ENCODE measurements at places on chromosomes 1 and 21. TPM values are rescaled to one million over a fixed set of nuclear protein-coding genes. Genes with fewer than 3 reads are reported as not detected.

DNA sequence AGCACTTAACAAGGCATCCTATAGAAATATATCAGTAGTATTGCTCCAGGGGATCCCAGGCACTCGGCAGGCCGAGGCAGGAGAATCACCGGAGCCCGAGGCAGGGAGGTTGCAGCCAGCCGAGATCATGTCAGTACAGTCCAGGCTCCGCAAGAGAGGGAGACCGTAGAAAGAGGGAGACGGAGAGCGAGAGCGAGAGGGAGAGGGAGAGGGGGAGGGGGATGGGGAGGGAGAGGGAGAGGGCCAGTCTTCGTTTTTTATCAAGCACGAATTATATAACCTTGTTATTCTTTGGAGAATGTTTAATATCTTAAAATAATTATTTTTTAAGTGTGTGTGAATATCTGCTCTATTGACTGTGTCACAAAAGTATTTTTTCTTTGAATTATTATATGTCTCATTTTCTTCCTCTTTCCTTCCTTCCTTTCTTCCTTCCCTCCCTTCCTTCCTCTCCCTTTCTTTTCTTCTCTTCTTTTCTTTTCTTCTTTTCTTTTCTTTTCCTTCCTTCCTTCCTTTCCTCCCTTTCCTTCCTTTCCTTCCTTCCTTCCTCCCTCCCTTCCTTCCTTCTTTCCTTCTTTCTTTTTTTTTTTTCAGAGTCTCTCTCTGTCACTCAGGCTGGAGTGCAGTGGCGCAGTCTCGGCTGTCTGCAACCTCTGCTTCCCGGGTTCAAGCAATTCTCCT, 233.7 kb downstream of the SRGAP2C start:
- peaks cover 7% of the 10 kb centered on the region for H3K4me1 ChIP-seq
- no peaks in the 10 kb centered on the region for H3K36me3 ChIP-seq
- H3K4me3 ChIP-seq: no peak overlapping the region

The KRTAP12-4 gene
- not detected for total RNA-seq

The NPL gene
- total RNA-seq: 3.0 TPM

The CCDC181 gene
- total RNA-seq: not detected

GRCh38 chr1:109192433-109192832, 21.3 kb upstream of the SARS1 start:
- peaks cover 6% of the 10 kb centered on the region for H3K36me3 ChIP-seq
- H3K27me3 ChIP-seq: no peaks in the 10 kb centered on the region
- no peak overlapping the region for H3K4me3 ChIP-seq
- H3K27ac ChIP-seq: no peak overlapping the region
- no peak for DNase-seq

GRCh38 chr1:220368352-220369265, 96.4 kb upstream of the RAB3GAP2 start:
- DNase-seq: no peak
- H3K4me1 ChIP-seq: no peaks in the 10 kb centered on the region
- no peaks in the 10 kb centered on the region for H3K36me3 ChIP-seq
- H3K27ac ChIP-seq: no peak overlapping the region
- peaks cover 62% of the 10 kb centered on the region for H3K27me3 ChIP-seq

- DNase-seq: no peak
- no peak overlapping the region for H3K4me3 ChIP-seq
- H3K27me3 ChIP-seq: no peaks in the 10 kb centered on the region
- H3K27ac ChIP-seq: no peak overlapping the region
- H3K36me3 ChIP-seq: peaks cover 2% of the 10 kb centered on the region
These were observed 1.4 kb downstream of the DESI2 start for GRCh38 chr1:244654108-244655038.

The CD1D gene
- total RNA-seq: 0.99 TPM

The OR2T33 gene
- total RNA-seq: not detected

GRCh38 chr1:220222939-220223338, 49.3 kb downstream of the RAB3GAP2 start:
- H3K4me1 ChIP-seq: peaks cover 45% of the 10 kb centered on the region
- H3K27me3 ChIP-seq: no peaks in the 10 kb centered on the region
- no peak for DNase-seq
- no peaks in the 10 kb centered on the region for H3K36me3 ChIP-seq
- H3K4me3 ChIP-seq: no peak overlapping the region

- no peak overlapping the region for H3K27ac ChIP-seq
- H3K27me3 ChIP-seq: no peaks in the 10 kb centered on the region
- H3K4me1 ChIP-seq: peaks cover 4% of the 10 kb centered on the region
- H3K36me3 ChIP-seq: peaks cover 5% of the 10 kb centered on the region
These were observed 126.1 kb downstream of the CD247 start for GRCh38 chr1:167392200-167392696.

The RIPK4 gene
- total RNA-seq: 0.50 TPM

DNA sequence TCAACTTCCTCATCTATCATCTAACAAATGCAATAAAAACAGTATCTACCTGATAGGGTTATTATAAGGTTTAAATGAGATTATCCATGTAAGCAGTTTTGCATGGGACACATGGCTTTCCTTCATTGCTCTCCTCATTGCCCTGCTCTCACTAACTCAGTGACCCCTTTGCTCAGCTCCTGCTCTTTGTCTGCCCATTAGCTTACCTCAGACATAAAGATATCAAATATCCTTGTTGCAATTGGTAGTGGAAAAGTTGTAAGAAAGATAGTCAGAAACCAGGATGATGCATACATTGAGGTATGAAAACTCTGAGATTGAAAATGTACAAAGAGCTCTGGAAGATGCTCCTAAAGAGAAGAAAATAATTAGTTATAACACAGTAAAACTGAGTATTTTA, 89.8 kb downstream of the EVI5 start:
- H3K27me3 ChIP-seq: peaks cover 13% of the 10 kb centered on the region
- H3K4me1 ChIP-seq: peaks cover 8% of the 10 kb centered on the region
- no peak overlapping the region for H3K27ac ChIP-seq
- no peak overlapping the region for H3K4me3 ChIP-seq
- no peak for DNase-seq
- no peaks in the 10 kb centered on the region for H3K36me3 ChIP-seq

- peaks cover 21% of the 10 kb centered on the region for H3K4me1 ChIP-seq
- no peak for DNase-seq
- H3K4me3 ChIP-seq: peak overlapping the region; percentile 92
- no peaks in the 10 kb centered on the region for H3K36me3 ChIP-seq
These were observed 24.7 kb upstream of the ADGRB2 start for GRCh38 chr1:31788825-31789256.

DNA sequence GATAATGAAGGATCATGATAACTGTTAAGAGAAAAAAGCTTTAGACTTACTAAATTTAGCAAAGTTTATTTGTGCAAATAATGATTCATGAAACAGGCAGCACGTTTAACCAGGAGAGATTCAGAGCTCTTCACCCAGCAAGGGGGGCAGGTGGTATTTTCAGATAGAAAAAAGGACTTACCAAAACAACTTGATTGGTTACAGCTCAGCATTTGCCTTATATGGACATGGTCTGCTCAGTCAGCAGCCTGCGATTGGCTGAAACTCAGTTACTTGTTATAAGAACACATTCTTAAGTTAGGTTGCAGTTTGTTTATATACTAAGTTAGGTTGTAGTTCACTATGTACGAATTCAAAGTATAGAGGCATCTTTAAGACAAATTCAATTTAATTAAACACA, 165.6 kb downstream of the DUSP10 start:
- no peak overlapping the region for H3K4me3 ChIP-seq
- H3K27me3 ChIP-seq: no peaks in the 10 kb centered on the region
- peaks cover 2% of the 10 kb centered on the region for H3K4me1 ChIP-seq
- H3K27ac ChIP-seq: no peak overlapping the region
- no peaks in the 10 kb centered on the region for H3K36me3 ChIP-seq

GRCh38 chr1:167641786-167642500, 11.9 kb downstream of the RCSD1 start:
- peaks cover 79% of the 10 kb centered on the region for H3K4me1 ChIP-seq
- no peaks in the 10 kb centered on the region for H3K27me3 ChIP-seq
- H3K4me3 ChIP-seq: peak overlapping the region; percentile 82

- no peaks in the 10 kb centered on the region for H3K27me3 ChIP-seq
- H3K36me3 ChIP-seq: no peaks in the 10 kb centered on the region
These were observed 132.2 kb downstream of the TIAM1 start for GRCh38 chr21:31211836-31212235.
